ENCODE measurements at places on chromosomes 4 and X.

- DNase-seq = no peak
These were observed 94.6 kb downstream of the LIMCH1 start for GRCh38 chr4:41632481-41633073.

GRCh38 chr4:151760002-151760401, 805 bp downstream of the GATB start:
- no peak for DNase-seq

DNA sequence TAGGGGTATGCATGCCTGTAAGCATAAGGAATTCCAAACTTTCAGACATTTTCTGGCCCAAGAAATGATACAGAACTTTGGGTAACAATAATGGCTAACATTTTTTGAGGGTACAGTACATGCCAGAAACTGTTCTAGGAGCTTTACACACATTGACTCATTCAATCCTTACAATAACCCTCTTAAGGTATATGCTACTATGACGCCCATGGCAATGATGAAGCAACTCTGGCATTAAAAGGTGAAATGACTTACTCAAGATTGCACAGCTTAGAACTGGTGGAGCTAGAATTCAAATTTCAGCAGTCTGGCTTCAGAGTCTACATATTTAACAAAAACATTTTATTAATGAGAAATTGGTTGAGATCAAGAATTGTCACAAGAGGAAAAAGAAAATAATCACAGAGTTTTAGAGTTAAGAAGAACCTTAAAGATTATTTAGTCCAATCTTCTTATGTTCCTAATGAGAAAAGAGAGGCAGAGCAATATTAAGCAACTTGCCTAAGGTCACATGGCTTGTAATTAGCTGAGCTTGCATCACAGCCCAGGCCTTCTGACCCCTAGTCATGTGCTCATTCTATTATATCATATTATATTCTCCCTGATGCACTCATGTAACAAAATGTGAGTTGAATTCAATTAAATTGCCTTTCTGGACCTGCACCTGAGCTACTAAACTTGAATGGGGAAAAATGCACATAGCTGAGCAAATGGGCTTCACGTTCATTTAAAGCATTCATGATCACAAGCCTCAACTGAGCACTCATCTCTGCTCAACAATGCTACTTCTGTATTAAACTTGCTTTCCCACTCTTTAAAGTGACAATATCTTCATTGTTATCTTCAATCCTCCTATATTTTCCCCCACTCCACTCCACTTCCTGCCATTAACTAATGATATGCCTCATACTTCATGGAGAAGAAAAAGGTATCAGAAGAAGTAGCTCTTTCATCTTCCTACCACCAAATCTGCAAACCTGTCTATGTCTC, 73.2 kb downstream of the ENOX2 start:
- DNase-seq = no peak

DNA sequence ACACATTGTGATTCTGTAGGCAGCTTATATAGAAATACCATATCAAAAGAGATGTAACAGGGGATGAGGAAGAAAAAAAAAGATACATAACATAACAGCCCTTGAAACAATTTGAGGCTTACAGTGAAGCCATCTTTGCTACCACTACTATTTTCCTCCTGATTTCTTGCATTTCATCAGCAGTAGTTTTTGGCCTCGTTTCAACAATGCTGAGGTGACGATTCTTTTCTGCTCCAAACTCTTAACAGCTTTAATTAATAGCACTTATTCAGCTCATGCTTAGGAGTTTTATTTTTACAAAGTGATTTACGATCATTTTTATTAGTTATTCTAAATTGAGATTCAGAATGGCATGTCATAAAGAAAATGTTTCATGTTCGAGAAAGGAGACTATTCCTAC, 163.2 kb downstream of the DCK start:
- no peak for DNase-seq

GRCh38 chr4:152344001-152344400, 191.9 kb downstream of the FBXW7 start:
- DNase-seq = no peak

DNA sequence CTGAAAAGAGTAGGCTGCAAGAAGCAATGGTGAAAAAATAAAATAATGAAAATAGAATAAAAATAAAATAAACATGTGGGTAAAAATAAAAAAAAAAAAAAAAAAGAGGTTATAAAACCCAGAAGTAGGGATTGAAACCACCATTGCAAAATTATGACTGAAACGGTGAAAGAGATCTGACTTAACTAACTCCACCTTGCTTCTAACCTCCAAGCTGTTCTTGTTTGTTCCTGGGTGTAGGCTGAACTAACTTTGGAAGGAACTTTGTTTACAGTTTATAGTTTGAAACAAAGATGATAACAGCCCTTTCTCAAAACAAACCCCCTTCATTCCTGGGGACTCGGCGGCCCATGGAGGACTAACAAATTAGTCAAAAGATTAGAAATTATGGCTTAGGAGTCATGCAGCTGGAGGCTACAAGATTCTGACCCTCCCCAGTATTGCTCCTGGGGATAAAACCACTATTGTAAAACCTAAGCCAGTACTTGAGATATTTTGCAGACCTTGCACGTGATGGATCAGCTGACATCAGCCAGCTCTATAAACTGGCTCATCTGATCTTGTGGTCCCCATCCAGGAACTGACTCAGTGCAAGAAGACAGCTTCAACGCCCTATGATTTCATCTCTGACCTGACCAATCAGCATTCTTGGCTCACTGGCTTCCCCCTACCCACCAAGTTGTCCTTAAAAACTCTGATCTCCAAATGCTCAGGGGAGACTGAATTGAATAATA, 30.4 kb downstream of the DDX60L start:
- DNase-seq = no peak
